Activated CD8-positive, alpha-beta memory T cell treated with anti-CD3 and anti-CD28 coated beads for 24 hours (primary cell): ENCODE measurements at places on chromosomes 16 and 17.

GRCh38 chr17:6797718-6798351 lies 21.8 kb downstream of the FBXO39 start:
- no peak for DNase-seq

- DNase-seq = peak; percentile 53
Observed at GRCh38 chr16:11049396-11050059, 105.2 kb downstream of the CLEC16A start.

DNA sequence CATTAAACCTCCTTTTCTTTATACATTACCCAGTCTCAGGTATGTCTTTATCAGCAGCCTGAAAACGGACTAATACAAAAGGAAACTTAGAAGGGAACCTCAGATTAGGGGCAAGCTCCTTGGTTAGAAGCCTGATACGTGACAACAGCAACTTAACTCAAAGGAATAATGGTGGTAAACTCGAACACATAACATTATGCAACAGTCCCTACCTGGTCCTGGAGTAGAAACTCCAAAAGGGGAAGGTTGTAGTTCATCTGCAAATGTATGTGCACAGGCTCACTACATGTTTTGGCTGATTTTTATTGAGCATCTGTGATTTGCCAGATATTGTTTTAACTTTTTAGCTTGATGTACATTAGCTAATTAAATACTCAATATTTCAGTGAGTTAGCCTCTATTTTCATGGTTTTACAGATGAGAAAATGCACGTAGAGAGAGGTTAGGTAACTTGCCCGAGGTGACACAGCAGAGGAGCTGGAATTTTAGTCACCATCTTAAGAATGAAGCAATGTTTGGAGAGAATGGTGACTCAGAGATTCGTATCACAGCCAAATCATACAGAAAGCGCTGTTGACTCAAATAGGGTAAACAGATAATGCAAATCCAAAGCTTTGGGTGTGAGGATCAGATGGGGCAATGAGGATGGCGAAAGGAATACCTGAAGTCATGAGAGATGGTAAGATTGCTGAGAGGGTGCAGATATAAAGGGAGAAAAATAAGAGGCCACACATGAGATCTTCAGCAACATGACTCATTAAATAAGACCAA lies 194.9 kb upstream of the RBFOX1 start:
- DNase-seq = no peak

- DNase-seq = peak; percentile 54
Observed at GRCh38 chr17:40361063-40361924, 3.2 kb downstream of the GJD3 start.

- DNase-seq = no peak
Observed at GRCh38 chr16:74721716-74722115, 21.1 kb upstream of the MLKL start.

- no peak for DNase-seq
Observed at GRCh38 chr16:7303052-7303610, 29.5 kb upstream of the RBFOX1 start.

GRCh38 chr17:40803617-40804082 lies 3.9 kb upstream of the KRT28 start:
- DNase-seq = peak; percentile 88

DNA sequence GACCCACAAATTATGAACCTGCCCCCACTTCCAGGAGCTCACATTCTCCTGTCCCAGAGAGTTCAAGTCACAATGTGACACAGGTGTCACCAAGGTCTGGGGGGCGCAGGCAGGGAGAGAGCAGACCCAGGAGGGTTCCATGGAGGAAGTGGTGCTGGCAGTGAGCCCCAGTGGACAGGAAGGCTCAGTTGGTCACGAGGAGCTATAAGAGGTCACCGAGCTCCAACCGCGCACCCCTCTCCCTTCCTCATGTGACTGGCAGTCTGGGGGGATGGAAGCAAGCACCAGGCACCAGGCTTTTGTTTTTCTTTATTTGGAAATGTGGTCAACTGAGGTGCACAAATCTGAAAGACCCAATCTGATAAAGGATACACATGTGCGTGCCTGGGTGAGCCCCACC lies 2.5 kb downstream of the ITGAD start:
- no peak for DNase-seq

DNA sequence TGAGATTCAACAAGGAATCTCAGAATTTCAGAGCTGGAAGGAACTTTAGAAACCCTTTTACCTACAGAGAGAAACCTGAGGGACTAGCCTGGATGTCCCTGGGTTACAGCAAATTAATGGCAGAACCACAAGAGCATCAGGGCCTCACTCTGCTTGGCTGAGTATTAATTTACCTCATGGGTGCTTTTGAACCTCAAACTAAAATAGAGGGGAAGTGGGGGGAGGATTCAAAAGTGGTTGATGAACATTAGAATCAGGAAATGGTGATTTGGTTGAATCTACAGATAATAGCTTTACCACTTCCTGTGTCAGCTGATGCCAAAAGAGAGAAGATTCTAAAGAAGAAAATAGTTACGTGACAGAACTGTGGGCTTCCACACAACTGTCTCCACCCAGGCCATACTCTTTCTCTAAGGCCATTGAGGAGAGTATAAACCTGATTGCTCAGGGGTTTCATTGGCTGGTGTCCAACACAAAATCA lies 11.3 kb upstream of the SKAP1 start:
- DNase-seq = no peak

DNA sequence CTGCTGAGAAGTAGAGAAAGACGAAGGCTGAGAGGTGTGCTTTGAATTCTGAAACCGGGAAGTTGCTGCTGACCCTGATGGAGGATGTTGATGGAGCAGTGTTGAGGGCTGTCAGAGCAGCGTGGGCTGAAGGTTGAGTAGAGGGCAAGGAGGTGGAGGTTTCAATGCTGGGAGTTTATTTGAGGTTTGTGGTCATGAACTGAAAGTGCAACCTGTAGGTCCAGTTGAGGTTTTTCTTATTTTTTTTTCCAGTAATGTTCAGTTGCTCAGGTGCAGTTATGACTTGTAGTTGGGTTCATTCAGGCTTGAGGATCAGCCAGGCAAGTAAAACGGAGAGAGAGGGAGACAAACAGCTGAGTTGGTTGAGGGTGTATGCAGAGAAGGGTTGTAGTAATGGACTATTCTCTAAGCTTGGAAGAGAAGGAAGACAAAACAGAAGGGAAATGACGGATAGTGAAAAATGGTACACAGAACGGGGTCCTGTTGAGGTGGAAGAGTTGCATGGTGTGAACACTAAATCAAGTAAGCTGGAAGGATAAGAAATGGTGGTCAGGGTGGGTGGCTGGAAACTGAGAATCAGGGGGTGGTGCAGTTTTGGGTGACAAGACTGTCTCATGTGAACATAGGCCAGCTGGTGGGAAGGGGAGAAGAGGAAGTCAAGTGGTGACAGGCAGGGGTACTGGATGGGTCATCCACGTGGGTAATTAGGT lies 8.7 kb upstream of the UBE2G1 start:
- peak; percentile 74 for DNase-seq

DNA sequence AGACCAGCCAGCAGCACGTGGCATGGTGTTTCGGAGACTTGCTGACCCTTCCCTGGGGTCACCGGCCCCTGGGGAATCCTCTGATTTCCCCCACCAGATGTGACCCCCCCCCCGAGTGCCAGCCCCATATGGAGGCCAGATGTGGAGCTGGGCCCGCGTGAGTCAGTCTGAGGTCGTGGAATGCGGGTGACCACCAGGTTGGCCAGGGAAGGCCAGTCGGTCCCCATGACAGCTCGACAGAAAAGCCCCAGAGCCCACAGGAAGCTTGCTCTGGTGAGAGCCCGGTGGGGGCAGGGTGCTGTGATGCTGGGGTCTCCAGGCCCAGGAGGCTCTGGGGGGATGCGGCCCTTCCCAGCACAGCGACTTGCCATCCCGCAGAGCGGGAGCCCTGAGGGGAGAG lies 209.0 kb downstream of the NTN1 start:
- DNase-seq = no peak

GRCh38 chr17:68600067-68600930 lies 868 bp downstream of the FAM20A start:
- DNase-seq = peak; percentile 63

- peak; percentile 86 for DNase-seq
Observed at GRCh38 chr16:75074920-75075687, 41.5 kb downstream of the LDHD start.

GRCh38 chr17:36740157-36740556 lies 138.8 kb downstream of the MRM1 start:
- no peak for DNase-seq

DNA sequence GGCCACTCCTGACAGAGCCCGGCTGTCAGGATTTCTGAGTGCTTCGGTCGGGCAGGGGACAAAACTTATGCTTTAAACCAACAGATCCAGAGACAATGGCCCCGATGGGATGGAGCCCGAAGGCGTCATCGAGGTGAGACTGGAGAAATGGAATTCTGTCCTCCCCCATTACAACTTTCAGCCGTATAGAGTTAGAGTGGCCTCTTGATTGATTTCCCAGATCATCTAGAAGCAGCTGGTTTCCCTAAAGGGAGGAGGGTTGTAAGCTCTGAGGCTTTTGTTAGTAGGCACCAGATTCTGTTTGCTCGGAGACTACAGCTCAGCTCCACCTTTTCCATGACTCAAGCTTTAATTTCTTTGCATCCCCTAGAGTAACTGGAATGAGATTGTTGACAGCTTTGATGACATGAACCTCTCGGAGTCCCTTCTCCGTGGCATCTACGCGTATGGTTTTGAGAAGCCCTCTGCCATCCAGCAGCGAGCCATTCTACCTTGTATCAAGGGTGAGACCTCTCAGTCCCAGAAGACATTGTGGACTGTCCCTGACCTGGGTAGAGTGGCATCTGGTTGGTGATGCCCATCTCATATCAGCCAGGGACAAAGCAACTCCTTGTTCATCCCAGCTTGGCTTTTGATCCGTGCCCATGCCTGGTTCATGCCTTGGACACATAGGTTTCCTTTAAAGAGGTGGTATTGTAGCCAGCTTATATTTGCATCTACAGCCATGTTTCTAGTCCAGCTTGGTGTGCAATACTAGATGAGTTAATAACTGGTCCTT lies 5.1 kb upstream of the CD68 start:
- DNase-seq = no peak

DNA sequence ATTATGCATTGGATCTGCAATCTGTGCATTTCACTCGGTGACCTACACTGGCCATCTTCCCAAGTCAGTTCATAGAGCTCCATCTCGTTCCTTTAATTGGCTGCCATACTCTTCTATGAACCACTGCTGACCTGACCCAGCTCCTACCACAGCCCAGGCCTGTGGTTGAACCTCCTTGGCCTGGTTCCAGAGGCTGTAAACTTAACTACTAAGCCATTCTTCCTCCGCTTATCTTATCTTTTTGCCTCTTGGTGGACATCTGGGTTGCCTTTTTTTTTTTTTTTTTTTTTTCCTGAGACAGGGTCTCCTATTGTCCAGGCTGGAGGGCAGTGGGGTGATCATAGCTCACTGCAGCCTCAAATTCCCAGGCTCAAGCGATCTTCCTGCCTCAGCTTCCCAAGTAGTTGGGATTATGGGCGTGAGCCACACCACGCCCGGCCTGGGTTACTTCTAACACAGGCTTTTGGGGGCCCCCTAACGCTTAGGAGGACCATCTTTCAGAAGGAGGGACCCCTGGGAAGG lies 18.3 kb downstream of the COQ7 start:
- no peak for DNase-seq

DNA sequence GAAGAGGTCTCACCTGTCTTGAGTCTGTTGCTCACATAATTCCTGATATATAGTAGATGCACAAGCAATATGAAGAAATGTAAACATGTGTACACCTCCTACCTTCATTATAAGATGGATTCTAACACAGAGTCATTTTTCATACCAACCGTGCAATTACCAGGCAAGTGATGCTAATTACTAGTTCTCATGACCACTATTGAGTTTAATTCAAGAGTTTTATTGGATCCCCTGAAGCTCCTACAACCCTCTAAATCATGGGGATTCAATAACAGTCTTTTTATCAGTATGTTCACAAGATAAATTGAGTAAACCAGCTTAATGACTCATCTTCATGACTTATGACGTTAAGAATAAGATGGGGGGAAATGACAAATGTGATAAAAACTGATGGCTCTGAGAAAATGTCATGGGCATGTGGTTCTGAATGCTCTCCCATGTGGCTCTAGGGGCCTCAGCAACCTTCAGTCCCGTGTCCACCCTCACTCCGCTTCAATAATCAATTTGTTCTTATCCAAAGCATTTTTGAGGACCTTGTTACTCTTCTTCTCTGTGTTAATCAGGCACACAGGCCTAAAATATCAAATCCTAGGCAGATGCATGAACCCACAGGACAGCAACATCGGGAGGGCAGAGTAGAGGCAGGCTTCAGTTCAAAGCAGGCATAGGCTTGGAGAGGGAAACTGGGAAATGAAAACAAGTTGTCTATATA lies 42.8 kb downstream of the PRAC1 start:
- peak; percentile 26 for DNase-seq

- no peak for DNase-seq
Observed at GRCh38 chr16:25950586-25951281, 259.0 kb downstream of the HS3ST4 start.

DNA sequence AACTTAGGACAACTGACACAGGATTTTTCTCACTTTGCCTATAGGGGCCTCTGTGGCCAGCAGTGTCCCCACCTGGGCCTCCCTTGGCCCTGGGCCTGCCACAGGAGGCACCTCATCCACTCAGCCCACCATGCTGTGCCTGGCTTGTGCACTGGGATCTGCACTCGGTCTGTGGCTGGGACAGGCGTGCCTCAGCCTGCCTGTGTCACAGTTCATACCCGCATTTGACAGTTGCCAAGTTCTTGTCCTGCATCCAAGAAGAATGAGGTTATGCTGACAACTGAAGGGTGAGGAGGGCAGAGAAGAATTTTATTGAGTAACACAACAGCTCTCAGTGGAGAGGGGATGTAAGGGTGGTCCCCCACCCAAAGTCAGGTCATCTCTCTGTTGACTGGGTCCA lies 36.0 kb downstream of the ZFP90 start:
- DNase-seq = no peak

GRCh38 chr16:82955741-82956348 lies 329.1 kb downstream of the CDH13 start:
- no peak for DNase-seq

DNA sequence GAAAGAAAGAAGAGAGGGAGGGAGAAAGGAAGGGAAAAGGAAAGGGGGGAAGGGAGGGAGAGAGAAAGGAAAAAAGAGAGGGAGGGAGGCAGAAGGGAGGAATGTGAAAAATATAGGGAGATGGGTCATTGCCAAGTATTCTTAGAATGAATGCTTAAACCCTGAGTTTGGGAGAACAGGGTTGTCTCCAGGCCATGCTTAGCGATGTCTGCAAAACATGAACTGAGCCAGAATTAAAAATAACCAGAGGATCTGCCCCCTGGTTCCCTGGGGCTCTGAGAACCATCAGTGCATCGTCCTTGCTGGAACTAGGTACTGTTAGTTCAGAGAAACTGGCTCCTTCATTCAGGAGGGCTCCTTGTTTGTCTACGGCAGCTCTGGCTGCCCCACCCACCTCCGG lies 170.4 kb downstream of the IRX5 start:
- no peak for DNase-seq
